SK-MEL-5 (cell line): ENCODE measurements at places on chromosomes 5 and 9.

DNA sequence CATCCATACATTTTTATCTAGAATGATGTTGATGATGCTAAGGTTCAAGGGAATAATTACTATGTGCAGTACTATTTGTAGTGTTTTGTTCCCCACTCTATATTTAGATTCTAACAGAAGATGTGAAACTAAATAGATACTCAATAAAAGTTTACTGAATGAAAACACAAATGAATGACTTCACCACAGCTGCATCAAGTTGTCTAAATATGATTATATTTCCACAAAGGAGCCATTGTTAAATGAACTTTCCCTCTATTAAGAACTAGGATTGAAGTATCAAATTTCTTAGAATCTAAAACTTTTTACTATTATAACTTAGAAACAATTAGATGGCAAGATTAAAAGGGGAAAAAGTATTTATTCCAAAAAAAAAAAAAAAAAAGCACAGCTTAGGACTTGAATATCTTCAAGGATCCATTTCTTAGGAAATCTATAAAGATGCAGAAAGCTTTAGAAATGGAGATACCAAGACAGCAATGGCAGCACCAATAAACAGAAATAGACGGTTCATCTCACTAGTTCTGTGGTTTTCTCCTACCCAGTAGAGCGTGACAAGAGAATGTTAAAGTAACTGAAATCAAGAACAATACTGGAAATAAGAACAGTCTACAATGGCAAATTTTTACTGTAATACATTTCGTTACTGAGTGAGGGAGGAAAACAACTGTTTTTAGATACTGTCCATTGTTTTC, 347.6 kb downstream of the EBF1 start:
- no peak for DNase-seq

DNA sequence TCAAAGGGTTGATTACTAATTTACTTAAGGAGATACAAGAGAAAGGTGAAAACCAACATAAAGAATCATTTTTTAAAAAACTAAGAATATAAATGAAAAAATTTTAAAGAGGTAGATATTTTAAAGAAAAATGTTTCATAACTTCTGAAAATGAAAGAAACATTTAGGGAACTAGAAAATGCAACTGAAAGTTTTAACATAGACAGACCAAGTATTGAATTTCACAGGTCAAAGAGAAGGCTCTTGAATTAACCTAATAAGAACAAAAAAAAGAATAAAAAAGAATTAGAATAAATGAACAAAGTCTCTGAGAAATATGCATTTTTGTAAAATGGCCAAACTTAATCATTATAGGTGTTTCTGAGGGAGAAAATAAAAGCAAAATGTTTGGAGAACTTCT, 16.1 kb upstream of the FAM174A start:
- no peak for DNase-seq

DNA sequence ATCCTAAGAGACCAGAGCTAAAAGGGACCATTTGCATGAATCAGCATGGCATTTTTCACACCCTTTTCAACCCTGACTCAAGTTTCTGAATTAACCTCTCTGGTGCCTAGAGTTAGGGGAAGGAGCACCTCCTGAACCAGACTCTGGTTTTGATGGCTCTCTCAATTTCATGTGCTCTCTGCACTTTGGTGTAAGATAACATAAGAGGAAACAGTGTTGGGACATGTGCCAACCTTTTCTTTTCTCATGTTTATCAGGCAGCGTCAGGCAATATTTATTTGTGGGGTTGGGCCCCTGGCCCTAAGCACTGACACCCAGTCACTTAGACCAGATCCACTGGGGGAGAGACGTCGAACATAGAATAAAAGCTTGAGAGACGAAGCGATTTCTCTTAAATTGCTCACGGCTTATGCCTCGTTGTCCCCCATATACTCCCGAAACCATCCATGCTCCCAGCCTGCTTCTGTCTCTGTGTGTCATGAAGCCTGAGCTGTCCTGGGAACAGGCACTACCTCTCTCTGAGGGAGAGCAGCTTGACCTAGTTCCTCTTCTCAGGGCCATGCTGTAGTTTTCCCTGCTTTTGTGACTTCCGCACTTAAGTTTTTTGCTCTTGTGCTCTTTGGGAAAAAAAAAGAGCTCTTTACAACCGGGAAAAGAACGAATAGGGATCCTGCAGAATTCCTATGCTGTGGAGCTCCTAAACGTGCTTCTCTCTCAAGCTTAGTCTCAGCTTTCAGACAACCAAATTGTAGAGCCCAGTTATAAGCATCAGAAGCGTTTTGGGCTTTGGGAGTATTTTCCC, 195.7 kb downstream of the NR3C1 start:
- DNase-seq, result no peak

DNA sequence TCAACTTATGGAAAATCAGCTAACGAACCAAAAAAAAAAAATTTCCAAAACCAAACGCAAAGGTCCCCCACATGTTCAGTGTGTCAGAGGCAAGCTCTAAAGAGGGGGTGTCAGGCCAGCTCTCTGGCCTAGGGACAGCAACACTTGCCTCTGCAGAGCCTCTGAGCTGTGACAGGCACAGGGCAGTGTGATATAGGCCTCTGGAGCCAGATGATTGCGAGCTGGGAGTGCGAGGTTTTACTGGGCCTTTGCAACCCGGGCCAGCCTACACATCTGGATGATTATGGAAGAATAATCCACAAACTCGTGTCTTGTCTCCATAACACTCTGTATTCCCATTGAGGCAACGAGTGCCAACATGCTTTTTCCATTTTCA, 67.7 kb upstream of the STC2 start:
- DNase-seq, result no peak

DNA sequence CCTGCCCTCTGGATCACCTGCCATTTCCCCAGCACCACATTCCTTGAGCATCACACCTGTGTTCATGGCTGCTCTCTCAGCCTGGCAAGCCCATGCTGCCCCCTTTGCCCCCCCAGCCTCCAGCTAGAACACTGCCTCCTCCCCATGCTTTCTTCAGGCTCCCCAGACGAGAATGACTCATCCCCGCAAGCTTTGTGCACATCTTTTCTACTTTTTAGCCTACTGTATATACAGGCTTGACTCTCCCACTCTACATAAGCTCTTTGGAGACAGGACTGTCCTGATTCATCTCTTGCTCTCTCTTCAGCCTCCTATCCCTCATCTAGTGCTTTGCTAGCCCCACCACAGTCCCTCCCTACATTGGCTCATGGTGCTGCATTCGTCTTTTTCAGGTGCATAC, 19.9 kb upstream of the GLIPR2 start:
- no peak for DNase-seq

GRCh38 chr5:1644810-1645571, 121.2 kb upstream of the LPCAT1 start:
- DNase-seq, result peak; percentile 85

DNA sequence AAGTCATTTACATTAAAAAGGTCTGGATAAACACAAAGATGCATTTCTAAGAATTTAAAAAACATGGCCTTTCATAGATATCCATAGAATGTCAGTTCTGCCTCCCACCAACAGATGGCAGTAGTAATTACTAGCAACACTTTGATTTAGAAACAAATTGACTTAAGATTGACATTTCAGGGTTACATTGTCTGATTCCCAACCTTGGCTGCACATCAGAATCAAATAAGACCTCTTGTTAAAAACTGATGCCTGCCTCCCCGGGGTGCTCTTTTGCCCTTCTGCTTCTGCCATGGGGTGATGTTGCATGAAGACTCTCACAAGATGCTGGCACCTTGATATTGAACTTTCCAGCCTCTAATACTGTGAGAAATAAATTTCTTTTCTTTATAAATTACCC, 146.2 kb upstream of the GPR151 start:
- DNase-seq, result peak; percentile 44

DNA sequence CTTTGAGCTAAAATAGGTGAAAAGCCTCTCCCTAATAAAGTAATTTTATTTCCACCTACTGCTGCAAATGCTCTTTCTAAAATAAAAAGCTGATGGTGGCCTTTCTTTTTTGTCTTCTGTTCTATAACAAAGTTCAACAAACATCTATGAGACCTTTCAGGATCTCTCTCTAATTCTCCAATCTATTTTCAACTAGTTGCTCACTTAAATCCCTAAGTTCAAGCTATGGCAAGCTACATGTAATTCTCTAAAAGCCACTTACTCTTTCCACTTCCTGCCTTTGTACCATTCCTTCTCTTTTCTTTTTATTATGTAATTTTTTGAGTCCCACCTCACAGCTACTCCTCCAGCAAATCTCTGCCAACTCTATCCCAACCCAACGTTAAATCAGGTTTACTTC, 20.9 kb downstream of the CHD1 start:
- no peak for DNase-seq

DNA sequence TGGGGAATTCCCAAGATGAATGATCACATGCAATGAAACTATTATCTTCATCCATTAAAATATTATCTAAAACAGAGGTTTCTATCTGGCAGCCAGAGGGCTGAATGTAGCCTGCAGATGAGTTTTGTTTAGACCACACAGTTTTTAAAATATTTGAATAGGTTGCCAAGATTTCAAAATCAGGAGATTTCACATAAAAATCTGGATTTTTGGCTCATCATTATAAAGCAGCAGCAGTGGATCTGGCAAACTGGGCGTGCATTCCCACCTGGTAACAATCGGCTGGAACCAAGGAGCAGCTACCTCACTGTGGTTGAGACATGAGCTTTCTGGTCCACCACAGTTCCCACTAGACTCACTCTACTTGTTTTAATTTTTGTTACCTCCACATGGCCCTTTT, 155.1 kb downstream of the BNC2 start:
- DNase-seq, result no peak

GRCh38 chr5:85823462-85824426, 794.0 kb upstream of the COX7C start:
- no peak for DNase-seq

DNA sequence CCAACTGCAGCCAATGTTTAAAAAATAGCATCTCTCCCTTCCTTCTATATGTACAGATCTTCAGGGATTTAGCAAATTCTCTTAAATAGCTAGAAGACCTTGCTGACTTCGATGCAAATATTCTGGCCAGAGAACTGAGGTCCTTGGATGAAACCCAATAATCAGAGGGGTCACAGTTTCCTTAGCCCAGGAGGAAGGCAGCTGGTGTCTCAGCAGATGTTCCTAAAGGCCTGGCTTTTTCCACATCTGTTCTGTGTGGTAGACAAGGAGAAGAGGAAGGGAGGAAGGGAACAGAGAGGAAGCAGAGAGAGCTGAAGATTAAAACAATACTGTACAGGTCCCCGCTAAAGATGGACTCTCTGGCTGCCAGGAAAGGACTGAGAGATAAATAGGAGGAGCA, 33.1 kb downstream of the BOD1 start:
- no peak for DNase-seq

DNA sequence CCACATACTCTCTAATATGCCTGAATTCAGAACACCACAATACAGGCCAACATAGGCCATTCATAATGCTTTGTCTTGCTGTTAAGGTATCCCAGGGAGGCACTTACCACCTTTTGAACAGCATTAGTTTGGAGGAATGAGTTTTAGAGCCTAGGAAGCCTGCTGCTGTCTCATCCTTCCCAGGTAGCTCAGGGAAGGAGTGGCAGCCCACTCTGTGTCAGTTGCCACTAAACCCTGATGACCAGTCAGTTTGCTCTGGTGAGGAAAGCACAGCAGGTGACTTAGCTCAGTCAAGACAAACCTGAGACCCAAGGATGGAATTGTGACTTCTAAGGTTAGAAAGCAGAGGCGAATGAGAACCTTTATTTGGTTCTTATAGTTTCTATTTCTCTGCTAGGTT, 337.4 kb upstream of the ATP10B start:
- no peak for DNase-seq

DNA sequence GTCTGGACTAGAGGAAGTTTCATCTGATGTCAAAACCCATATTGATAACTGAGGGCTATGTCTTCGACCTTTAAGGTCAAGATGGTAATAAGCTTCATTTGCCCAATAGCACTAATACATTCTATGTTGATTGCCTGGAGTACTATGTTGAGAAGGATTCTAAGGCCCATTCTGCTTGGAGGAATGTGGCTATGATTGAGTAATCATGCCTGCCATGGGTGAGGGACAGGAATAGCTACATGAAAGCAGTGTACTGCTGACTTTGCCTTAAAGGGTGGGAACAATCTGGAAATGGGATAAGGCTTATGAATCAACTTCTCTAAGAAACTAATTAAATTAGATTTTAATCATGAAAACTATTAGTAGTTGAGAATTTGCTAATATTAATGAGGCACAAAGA, 13.6 kb downstream of the NNT start:
- peak; percentile 55 for DNase-seq

- no peak for DNase-seq
These were observed 17.8 kb downstream of the PHF2 start for GRCh38 chr9:93594041-93594756.

DNA sequence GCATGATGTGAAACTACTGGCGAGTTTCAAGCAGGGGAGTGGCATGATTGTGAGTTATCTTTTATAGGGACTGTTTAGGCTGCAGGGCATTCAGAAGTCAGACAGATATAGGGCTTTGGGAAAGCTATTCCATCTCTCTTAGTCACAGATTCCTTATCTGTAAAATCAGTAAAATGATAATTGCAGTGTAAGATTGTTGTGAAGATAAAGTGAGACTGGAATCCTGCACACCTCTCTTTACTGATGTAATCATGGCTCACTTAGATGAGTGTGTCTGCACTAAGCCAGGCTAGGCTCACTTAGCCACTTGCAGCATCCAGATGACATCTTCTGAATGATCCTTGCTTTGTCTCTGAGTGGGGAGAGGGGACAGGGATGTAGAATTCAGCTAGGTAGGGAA, 81.8 kb upstream of the MAMDC2 start:
- no peak for DNase-seq

GRCh38 chr5:111998871-111999270, 241.9 kb upstream of the NREP start:
- no peak for DNase-seq

- no peak for DNase-seq
These were observed 8.6 kb downstream of the KCTD16 start for GRCh38 chr5:144179226-144179625.

DNA sequence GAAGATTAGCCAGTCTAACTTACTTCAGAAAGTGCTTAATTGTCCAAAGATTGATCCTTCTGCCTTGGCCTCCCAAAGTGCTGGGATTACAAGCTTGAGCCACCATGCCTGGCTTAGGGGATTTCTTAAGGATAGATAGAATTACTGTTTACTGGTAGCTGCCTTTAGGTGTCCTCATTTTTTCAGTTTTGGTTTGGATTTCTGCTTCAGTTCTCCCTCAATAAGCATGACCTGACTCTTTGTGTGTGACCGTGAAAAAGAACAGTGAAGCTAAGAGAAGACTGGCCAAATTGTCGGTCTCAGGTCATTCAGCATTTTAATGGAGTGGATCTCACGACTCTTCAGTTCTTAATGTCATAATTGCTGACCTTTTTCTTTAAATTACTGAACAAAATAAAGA, 22.9 kb upstream of the CMYA5 start:
- peak; percentile 74 for DNase-seq

DNA sequence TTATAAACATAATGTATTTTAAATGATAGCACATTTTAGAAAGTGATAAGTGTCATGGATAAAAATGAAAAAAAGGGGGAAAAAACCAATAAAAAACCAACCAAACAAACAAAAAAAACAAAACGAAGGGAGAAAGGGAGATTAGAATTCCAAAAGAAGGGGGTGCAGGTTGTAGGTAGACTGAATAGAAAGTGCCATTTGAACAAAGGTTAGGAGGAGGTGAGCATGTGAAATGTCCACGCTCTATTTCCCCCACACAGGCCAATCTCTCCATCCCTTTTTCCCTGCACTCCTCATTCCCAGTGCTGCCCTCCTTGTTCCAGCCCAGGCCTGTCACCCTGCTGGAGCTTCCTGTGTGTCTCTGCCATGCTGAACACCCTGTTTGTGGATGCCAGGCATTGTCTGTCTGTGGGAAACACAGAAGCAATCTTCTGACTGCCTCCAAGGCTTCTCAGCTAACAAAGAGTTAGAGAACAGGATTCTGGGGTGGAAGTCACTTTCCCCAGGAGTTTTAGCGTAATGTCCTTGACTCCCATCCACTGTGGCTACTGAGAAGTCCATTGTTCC, 138.8 kb downstream of the ADAMTS16 start:
- peak; percentile 57 for DNase-seq
